Lower leg skin (tissue), 4 donors: ENCODE measurements at places on chromosomes 16 and 17. TPM values are rescaled to one million over a fixed set of nuclear protein-coding genes. Genes with fewer than 3 reads are reported as not detected.

Gene TNS4
- 425 TPM for total RNA-seq

Gene NTN3
- not detected for total RNA-seq

DNA sequence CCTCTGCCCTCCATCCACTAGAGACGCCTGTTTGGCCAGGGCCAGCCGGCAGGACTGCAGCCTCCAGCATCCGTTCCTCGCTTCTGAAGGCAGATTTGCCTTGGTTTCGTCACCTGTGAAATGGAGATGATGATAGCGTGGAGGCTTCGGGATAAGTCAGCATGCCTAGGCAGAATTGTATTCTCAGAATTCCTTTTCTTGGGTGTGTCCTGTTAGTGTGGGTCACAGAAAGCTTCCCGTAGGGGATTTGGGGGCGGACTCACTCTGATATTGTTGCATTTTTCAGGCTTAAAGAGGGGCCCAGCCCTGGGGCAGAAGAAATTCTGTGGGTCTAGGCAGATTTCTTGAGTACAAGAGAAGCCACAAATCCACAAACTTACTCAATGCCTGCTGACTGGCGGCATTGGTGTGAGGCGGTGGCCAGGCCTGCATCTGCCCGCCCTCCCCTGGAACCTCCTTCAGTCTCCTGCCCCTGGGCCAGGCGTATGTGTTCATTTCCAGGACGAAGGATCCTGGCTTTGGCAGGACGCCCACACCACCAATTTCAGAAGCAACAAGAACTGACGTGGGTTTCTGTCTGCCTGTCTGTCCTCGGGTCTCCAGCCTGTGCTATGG lies 17.6 kb downstream of the CCDC42 start:
- DNase-seq, result peak; percentile 85

Gene HEATR9
- not detected for total RNA-seq

DNA sequence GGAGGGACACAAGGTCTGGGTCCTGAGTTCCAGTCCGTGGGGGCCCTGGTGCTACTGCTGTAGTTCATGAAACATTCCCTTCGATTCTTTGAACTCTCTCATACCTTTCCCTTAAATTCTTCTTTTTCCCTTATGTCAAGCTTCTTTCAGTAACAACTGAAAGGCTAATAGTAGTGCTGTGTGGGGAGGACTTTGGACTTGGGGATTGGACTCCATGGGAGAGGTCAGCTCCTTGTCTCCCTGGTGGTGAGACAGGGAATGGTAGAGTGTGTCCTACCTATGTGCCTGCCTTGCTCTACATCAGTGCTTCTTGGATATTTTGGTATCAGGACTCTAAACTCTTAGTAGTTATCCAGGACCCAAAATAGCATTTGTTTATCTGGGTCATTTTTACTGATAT lies 628.1 kb downstream of the WWOX start:
- no peak for DNase-seq

Gene CBFA2T3
- 0.93 TPM for total RNA-seq

GRCh38 chr17:55760643-55761355 lies 9.9 kb downstream of the PCTP start:
- no peak for DNase-seq

Gene KIF2B
- total RNA-seq, result not detected

Gene TMEM235
- total RNA-seq, result not detected

GRCh38 chr16:12449795-12450194 lies 353.9 kb downstream of the CPPED1 start:
- no peak for DNase-seq

GRCh38 chr16:7086822-7087616 lies 245.6 kb upstream of the RBFOX1 start:
- no peak for DNase-seq

DNA sequence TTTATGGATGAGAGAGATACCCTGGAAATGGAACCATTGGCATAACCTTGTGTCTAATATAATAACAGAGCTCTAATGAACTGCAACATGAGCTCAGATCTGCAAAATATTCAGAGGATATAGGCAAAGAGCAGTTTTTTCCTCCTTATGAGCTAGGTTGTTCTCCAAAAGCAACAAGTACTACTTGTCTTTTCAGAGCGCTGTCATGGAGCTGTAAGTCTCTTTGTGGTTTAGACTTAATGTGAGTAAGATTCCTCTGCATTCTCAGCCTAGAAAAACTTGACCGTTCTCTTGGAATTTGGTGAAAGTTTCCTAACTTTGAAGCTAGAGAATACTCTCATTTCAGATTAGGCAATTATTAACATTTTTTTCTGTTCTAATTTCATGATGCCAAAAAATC lies 85.2 kb downstream of the FTO start:
- DNase-seq, result no peak

GRCh38 chr17:29063992-29064391 lies 21.1 kb downstream of the PIPOX start:
- no peak for DNase-seq

Gene UNC45B
- not detected for total RNA-seq

Gene SPATA22
- 1.6 TPM for total RNA-seq

- DNase-seq, result no peak
Measured at GRCh38 chr17:80446645-80447405, 29.6 kb downstream of the NPTX1 start.

GRCh38 chr17:79294459-79295071 lies 219.9 kb downstream of the ENGASE start:
- no peak for DNase-seq

Gene CES3
- total RNA-seq, result 1.3 TPM

- no peak for DNase-seq
Measured at GRCh38 chr17:27560668-27561067, 70.3 kb upstream of the LGALS9 start.

GRCh38 chr16:66888647-66889615 lies 8.6 kb downstream of the PDP2 start:
- no peak for DNase-seq

DNA sequence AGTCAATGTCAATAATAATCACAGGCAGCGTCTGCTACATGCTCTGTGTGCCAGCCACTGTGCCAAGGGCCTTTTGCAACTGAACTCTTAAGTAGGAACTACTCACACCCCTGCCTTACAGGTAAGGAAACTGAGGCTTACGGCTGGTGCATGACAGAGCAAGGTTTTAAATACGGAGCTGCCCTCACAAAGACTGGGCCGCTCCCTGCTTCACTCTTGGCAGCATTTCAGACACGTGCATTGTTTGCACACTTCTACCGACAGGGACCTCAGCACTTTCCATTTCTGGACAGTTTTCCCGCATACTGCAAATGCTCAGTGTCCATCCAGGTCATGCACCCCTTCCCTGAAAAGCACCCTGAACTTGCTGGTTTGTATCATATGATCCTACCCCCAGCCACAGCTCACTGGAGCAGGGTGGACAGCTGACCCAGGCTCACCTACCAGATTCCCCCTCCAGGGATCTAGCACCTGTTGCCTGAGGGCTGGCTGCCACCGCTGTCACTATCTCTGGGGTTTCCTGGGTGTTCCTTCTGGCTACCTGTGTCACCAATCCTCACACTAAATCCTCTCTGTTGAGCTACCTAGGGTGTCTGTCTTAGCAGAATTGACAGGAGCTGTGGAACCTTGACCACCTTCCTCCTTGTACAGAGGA lies 142.9 kb downstream of the C16orf78 start:
- no peak for DNase-seq

- no peak for DNase-seq
Measured at GRCh38 chr16:19524616-19525384, 1.1 kb downstream of the CCP110 start.

- no peak for DNase-seq
Measured at GRCh38 chr16:63447121-63447520, 1410.9 kb upstream of the CDH8 start.

GRCh38 chr17:11287791-11288190 lies 46.8 kb downstream of the SHISA6 start:
- DNase-seq, result no peak

DNA sequence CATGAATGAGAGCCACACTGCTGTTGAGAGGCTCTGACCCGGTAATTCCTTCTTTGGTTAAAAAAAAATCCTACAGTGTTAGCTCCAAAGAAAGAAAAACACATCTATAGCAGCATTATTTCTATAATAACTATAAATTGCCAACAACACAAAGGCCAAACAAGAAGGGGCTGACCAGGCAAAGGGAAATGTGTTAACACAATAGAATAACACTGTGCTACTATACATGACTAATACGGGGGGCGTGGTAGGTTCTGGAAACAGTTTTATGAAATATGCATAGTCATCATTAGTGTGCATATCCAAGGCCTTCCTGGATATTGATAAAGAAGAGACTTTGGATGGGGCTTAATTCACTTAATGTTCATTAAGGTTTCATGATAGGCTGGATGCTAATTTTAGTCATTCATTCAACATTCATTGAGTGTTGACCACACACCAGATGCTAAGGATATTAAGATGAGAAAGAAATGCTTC lies 50.0 kb upstream of the CCL1 start:
- no peak for DNase-seq

Gene EFNB3
- total RNA-seq, result 8.5 TPM
